NCI-H1930 (cell line): ENCODE measurements at places on chromosomes 5 and 9.

GRCh38 chr5:23437011-23437410, 70.4 kb upstream of the PRDM9 start:
- DNase-seq = no peak

GRCh38 chr9:6733831-6734230, 23.9 kb upstream of the KDM4C start:
- DNase-seq = no peak

DNA sequence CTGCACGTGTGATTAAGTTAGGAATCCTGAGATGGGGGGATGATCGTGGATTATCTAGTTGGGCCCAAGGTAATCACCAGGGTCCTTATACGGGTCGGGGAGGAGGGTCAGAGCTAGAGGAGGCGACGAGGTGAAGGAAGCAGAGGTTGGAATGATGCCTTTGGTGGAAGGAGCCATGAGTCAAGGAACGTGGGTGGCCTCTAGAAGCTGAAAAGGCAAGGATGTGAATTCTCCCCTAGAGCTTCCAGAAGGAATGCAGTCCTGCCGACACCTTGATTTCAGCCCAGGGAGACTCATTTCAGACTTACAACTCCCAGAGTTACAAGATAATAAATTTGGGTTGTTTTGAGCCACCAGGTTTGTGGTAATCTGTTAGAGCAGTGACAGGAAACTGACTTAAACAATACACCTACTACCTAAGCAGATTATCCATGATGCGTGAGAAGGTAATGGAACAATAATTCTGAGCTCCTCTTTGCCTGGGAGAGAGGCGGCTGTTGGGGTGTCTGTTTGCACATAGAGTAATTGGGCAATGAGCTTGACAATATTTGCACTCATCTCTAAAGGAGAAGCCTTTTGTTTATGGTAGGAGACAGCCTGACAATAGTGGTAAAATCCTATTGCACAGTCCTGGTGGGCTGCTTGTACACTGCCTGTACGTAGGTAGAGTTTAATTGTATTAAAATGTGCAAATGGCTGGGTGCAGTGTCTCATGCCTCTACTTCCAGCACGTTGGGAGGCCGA, 129.3 kb upstream of the IER5L start:
- DNase-seq = no peak

- DNase-seq = no peak
These were observed 141.5 kb downstream of the KDM4C start for GRCh38 chr9:6899274-6899673.

- no peak for DNase-seq
These were observed 5.0 kb downstream of the MAMDC4 start for GRCh38 chr9:136857166-136857565.

GRCh38 chr9:98191671-98192502, 550 bp downstream of the CORO2A start:
- no peak for DNase-seq

DNA sequence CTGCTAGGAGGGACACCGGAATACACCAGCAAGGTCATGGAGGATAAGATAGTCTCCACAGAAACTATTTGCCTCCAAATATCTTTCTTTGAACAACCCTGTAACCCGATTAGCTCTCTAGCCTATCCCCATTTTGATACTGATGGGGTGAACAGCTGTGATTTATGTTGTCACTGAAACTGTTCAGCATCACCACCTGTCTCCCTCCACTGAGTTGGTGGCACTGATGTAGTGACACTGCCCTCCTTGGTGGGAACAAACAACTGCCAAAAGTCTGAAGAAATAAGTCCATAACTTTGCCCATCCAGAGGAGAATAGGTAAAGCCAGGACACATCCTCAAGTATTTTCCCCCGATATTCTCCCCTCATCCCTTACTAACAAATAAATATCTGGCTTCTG, 24.3 kb upstream of the KCNV2 start:
- no peak for DNase-seq

DNA sequence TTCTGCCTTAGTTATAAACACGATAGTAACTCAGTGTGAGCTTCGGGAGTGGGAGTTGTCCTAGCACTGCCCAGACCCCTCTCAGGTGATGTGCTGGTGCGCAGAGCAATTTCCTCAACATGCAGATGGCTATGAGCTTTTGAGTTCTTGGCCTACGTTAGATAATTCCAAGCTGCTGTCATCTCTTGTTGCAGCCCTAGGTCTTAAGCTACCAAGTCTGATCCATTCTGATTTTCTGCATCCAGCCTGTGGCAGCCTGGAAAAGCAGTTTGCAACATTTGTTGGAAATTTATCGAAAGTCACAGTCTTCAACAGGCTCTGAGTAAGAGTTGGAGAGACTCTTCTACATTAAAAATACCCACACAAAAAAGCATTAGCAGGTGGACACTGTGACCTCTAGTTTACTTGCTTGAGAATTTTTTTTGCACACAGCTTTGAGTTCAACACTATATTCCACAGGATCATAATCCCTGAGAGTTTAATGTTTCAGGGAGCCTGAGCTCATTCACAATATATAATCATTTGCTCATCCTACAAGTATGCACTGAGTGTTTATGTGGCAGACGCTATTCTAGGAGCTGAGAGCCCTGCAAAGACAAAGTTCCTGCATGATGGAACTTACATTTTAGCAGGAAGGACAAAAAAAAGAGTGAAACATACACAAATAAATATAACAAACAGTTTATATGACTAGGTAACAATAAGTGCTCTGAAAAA, 91.6 kb downstream of the UBE2QL1 start:
- DNase-seq = no peak

GRCh38 chr9:93617273-93617672, 40.9 kb downstream of the PHF2 start:
- no peak for DNase-seq

- DNase-seq = no peak
These were observed 553.7 kb downstream of the EBF1 start for GRCh38 chr5:158545949-158546530.

DNA sequence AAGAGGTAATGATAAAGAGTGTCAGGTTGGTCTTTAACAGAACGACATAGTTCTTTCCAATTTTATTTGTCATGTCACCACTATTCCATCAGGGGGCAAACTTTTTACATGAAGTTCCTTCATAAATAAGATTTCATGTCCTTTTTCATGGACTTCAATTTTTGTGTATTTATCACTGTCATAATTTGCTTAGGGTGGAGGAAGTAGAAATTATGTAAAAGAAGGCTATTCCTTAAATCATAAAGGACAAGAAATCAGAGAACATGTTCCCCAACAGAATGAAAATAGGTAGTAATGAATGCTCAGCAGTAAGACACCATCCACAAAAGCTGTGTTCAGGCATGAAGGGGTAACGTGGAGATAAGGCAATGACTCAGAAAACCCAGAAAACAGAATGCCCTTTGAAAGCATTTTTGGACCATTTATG, 72.7 kb downstream of the ZFAND5 start:
- no peak for DNase-seq

DNA sequence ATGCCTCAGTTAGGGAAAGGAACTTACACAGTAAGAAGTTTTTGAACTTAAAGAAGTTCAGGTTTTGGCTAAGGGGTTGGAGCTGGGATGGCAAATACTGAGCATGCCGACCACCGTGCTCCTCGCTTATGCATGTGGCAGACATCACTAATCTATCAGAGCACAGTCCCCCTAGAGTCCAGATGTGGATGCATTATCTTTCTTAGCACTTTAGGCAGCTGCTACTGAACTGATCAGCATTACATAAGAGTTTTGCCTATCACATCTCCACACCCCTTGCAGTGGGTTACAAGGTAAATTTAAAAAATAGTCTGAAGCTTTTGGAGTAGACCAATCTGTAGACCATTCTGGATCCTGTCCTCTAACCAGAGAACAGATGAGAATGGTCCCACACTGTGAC, 22.4 kb downstream of the MACIR start:
- no peak for DNase-seq

GRCh38 chr5:88882276-88883038, 527 bp downstream of the MEF2C start:
- no peak for DNase-seq

- DNase-seq = no peak
These were observed 129.6 kb upstream of the GRHPR start for GRCh38 chr9:37292896-37293295.

GRCh38 chr9:34341659-34342295, 12.4 kb downstream of the NUDT2 start:
- DNase-seq = no peak

DNA sequence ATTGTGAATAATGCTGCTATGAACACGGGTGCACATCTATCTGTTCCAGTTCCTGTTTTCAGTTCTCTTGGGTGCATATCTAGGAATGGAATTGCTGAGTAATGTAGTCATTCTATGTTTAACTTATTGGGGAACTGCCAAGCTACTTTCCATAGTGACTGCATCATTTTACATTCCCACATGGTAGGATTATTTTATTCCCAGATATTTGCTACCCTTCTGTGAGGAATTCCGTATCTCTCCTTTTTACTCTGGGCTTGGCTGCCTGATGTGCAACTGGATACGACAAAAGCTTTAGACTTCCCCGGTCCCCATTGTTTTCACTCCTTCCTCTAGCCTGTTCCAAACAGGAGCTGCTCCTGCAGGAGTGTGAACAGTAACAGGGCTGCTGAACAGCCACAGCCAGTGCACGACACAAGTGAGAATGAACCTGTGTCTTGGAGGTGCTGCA, 7.2 kb downstream of the TAS2R1 start:
- no peak for DNase-seq

GRCh38 chr9:107504585-107505455, 15.3 kb upstream of the KLF4 start:
- DNase-seq = no peak

DNA sequence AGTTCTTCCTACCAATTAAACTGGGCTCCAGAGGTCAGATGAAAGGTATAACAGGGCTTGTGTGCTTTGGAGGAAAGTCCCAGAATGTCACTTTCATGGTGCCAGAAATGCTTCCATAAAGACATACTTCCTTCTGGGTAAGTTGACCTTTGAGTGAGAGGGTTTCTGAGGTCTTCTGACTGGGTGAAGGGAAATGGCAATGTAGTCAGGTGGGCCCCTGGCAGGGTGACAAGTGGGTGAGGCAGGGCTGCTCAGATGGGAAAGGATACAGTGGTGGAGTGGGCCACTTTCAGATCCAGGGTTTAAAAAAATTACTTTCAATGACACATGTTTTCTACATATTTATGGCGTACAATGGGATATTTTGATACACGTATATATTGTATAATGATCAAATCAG, 136.5 kb upstream of the PITX1 start:
- DNase-seq = no peak

DNA sequence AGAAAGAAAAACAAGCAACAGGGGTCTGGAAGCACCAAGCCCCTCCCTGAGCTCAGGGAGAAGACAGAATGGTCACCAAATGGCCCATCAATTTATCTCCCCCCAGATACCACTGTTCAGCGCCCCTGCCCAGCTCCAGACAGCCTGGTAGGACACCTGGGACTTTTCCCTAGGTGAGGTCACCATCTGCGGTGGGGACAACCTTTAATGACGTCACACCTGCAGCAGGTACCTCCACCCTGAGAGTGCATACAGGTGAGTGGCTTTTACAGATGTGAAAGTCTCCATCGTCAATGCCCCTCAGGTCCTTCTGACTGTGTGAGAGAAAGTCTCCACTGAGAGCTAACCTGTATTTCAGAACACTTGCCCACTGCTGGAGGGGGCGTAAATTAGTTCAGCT, 34.3 kb upstream of the LAMC3 start:
- no peak for DNase-seq

DNA sequence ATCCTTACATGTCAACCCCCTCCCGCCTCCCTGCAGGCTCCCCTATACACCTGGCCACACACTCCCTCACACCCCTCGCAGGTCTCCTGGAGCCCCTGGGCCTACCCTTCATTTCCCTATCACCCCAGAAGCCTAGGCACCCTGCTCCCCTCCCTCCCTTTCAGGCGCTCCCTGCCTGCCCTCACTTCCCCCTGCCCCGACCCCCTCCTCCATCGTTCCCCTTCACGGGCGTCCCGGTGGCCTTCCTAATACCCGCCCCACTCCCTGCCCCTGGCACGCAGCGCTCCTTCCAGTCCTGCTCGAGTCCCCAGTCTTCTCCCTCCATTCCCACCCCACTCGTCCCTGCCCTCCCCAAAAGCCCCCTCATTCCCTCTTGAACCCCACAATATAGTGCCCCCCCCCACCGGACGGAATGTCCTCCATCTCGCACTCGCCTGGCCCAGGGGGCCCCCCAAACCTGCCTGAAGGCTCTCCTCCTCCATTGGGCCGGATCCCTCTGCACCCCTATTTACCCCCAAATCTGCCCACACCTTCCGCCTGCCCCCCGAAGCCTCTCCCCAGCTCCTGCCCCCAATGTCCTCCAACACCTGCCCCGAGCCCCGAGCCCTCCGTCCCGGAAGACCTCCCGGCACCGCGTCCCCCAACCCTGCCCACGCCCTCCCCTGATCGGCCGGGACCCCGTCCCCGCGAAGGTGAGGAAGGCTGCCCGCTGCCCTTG, 746 bp downstream of the STRBP start:
- no peak for DNase-seq

DNA sequence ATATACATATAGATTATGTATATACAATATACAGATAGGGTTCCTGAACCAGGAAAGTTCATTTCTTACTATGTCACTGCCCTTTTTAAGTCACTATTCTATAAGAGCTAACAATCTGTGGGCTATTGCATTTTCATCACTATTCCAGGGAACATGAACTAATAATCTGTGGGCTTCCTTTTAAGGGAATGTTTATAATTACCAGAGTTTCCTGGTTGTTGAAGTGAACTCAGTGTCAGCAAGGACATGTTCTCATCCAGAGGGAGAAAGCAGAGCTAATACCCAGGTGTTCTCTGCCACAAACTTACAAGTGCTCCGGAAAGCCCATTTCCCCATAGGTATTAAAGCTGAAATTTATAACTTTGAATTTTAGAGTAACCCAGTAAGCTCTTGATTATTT, 69.6 kb downstream of the CWC27 start:
- no peak for DNase-seq

DNA sequence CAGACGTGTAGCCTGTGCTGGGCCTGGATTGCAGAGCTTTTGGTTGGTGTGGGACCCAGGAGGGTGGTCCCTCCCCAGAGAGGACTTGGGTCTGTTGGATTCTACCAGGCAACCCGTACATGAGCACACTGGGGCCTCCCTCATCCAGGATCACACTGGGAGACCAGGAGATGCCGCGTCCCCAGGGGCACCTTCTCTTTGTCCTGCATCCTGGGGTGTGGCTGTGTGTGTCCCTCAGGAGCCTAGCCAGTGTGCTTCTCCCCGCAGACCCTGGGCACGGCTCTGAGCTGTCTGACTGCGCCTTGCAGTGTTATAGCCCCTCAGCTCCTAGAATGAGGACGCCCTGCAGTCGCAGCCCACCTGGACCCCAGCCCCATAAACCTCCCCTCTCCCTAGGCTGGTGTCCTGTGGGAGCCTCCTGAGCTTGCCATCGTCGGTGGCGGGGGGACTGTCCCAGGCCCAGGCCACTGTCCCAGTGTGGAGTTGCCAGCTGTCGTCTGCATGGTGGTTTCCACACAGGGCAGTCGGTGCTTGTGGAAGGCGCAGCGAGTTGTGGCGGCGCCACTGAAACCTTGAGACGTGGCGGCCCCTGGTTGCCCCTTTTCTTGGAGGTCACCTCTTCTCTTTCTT, 27.6 kb downstream of the CEP72 start:
- no peak for DNase-seq
